ENCODE measurements at places on chromosomes 6 and 20. TPM values are rescaled to one million over a fixed set of nuclear protein-coding genes. Genes with fewer than 3 reads are reported as not detected.
A peak's percentile ranks its signal among the peaks of the same experiment; 100 is the strongest.

- DNase-seq = no peak
Measured at GRCh38 chr20:50223039-50224005, 32.7 kb downstream of the CEBPB start.

- DNase-seq = no peak
Measured at GRCh38 chr20:57321142-57321541, 8.5 kb upstream of the SPO11 start.

DNA sequence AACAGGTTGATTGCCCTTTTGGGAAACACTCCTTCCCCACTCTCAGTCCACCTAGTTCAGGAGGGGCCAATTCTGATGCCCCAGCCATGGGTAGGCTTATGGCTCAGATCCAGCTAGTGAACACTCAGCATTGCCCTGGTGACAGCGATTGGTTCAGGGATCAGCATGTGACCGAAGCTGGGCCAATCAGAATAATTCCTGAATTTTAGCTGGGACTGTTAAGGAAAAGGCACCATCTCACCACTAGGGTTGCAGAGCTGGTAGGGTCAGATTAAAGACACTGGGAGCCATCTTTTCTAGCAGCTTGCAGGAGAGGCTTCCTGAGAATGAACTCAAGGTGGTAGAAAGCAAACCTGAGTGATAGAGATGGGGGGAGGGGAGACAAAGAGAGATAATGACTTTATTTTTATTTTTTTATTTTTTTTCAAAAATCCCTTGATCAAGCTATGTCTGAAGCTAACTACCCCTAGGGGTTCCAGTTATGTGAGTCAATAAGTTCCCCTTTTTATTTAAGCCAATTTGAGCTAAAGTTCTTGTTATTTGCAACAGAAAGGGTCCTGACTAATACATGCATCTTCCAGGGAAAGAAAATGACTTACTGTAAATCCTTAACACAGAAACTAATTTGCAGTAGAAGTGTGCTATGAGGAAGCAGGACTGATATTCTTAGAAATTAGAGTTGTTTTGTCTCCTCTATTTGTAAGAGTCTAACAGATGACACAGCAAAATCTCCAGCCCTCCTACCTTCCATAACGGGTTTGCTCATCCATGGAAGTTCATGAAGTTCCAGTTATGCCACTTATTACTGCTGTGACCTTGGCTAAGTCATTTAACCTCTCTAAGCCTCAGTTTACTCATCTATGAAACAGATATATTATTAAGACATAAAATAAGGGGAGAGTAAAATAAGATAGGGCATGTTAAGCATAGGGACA lies 44.7 kb downstream of the EYA2 start:
- DNase-seq = no peak

- DNase-seq = no peak
Measured at GRCh38 chr6:33704215-33705066, 7.1 kb downstream of the UQCC2 start.

SRC gene
- 36.6 TPM for total RNA-seq

GRCh38 chr6:13159300-13159699 lies 169.0 kb downstream of the TBC1D7 start:
- DNase-seq = peak; percentile 43

DNA sequence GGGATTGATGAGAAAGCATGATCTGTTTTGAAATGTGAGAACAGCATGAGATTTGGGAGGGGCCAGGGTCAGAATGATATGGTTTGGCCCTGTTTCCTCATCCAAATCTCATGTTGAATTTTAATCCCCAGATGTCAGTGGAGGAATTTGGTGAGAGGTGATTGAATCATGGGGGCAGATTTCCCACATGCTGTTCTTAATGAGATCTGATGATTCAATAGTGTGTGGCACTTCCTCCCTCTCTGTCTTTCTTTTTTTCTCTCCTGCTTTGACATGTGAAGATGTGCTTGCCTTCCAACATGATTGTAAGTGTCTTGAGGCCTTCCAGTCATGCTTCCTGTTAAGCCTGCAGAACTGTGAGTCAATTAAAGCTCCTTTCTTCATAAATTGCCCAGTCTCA lies 1060.3 kb upstream of the CITED2 start:
- no peak for DNase-seq

DNA sequence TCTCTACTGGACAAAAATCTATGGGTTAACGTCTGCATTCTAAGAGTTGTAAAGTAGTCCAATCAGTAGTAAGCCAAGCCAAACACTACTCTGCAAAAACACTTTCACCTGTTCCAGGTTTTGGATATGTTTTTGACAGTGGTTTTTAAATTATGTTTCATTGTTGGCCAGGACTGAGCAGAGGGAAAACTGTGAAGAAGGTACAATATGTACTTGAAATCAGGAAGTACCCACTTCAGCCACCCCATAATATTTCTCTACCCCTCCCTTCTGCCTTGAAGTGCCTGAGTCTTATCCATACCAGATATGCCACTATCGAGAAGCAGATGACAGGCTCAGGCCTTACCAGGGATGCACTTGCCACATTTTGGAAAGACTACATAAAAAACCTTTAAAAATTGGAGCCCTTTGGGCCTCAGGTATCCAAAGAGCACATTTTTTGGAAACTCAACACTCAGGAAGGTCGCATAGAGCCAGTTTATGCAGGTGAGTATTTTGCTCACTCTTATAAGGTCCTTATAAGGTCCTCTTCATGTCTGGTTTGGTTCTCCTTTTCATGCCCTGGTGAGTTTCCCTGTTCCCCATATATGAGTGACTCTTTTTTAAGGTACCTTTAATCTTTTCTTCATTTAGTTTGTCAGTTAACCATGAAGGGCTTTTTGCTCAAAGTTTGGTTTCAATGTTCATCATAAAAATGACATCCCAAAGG lies 859.3 kb upstream of the FLRT3 start:
- DNase-seq = no peak

DNA sequence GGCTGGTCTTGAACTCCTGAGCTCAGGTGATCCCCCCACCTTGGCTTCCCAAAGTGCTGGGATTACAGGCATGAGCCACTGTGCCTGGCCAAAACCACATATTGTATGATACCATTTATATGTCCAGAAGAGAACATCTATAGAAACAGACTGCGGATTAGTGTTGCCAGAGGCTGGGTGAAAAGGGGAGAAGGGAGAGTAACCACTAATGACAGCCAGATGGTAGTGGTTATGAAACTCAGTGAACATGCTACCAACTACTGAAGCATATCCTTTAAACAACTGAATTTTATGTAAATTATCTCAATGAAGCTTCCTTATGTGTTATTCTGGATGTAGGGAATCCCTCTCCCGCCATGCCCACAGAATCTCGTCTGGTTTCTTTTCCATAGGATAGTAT lies 15.7 kb downstream of the SLC23A2 start:
- DNase-seq = no peak

PGBD1 gene
- 5.7 TPM for total RNA-seq

DNA sequence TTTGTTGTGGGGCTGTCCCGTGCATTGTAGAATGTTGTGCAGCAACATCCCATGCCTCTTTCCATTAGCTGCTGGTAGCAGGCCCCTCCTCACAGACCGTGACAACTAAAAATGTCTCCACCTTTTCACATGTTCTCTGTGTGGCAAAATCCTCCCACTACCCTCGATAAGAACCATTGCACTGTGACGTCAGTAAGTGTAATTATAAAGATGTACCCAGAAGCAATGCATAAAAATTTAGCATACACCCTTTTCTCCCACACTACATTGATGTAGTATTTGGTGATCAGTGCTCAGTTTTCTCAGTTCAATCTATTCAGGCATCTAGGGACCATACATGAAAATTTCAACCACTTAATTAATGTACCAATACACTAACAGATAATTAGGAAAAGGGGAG lies 389.9 kb downstream of the DOK5 start:
- no peak for DNase-seq

DNA sequence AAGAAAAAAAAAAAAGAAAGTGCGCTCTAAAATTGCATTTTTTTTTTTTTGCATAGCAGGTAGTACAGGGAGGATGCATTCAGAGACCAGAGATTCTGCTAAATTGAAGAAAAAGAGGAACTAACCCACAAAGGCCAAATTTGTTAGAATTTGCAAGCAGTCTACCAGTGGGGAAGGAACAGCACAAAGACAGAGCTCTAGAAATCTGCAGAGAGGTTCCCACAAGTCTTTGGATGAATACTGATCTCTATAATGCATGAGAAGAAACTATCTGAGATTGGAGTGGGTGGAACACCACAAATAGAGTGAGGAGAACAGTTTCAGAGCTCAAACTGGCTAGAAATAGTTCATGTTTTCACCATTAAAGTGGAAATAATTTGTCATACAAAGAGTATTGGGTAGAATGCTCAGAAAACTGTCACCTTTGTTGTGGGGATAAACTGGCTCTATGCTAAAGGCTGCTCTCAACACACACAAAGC lies 79.6 kb upstream of the AHI1 start:
- no peak for DNase-seq

DNA sequence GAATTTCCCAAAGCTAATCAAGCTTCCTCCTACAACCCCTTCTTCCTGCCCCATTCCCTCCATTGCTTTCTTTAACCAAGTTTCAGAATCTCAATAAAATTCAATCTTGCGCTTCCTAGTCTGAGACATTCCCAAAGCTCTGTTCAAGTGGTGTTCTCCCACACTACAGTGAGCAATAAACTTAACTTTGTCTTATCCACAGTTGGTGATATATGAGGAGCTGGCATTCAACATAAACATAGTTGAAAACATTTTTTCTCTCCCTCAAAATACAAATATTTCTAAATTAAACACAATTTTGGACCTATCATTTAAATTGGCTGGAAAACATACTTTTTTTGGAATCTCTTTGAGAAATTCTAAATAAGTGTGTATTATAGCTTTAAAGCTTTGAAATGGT lies 129.7 kb upstream of the HMGCLL1 start:
- no peak for DNase-seq

DNA sequence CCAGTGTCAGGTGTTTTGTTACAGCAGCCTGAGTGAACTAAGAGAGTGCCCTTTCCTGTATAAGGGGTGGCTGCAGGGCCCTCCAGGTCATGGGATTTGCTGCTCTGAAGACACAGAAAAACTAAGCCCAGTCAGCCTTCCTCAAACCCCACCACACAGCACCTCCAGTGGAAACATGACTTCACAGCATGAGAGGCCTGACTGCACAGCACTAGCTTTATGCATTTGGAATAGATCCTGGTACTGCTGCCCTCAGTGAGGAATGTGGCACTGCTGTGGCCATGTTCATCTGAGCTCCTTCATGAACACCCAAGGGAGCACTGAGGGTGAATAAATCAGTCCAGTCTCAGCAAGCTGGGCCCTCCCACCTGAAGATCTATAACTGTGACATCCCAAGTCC lies 296.1 kb upstream of the FOXQ1 start:
- peak; percentile 38 for DNase-seq

GRCh38 chr20:37933786-37934633 lies 31.1 kb downstream of the VSTM2L start:
- no peak for DNase-seq

ROS1 gene
- total RNA-seq = 2.7 TPM

- DNase-seq = peak; percentile 73
Measured at GRCh38 chr20:50508171-50508755, 1.9 kb upstream of the PTPN1 start.

DNA sequence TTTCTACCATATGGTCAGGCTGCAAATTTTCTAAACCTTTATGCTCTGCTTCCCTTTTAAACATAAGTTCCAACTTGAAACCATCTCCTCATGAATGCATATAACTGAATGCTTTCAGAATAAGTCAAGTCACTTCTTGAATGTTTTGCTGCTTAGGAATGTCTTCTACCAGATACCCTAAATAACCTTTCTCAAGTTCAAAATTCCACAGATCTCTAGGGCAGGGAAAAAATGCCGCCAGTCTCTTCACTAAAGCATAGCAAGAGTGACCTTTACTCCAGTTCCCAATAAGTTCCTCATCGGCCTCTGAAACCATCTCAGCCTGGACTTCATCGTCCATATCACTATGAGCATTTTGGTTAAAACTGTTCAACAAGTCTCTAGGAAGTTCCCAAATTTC lies 1011.2 kb upstream of the CITED2 start:
- no peak for DNase-seq

DNA sequence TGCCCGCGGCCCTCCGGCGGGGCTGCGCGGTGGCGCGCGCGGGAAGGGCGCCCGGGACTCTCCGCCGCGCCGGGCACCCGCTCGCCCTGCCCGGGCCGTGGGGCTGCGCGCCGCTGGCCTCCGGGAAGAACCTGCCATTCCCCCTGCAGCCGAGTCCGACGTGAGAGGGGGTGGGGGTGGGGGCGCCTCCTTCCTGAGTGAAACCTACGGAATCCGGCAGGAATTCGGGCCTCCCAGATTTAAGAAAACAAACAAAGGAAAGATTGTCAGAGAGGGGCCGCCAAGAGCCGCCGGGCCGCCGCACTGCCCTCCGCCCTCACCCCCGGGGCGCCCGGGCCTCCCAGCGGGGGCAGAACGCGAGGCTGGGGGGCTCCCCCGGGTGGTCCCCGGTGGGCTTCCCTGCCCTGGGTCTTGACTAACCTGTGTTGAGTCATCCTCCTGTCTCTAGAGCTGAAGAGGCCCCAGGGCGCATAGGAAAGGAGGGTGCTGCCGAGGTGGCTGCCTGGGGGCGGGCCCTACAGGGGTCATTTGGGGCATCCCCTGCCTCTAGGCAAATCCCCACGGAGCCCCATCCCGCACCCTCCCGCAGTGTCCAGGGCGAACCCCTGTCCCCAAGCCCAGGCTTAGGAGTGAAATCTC lies 42.2 kb upstream of the FOXP4 start:
- DNase-seq = no peak

DNA sequence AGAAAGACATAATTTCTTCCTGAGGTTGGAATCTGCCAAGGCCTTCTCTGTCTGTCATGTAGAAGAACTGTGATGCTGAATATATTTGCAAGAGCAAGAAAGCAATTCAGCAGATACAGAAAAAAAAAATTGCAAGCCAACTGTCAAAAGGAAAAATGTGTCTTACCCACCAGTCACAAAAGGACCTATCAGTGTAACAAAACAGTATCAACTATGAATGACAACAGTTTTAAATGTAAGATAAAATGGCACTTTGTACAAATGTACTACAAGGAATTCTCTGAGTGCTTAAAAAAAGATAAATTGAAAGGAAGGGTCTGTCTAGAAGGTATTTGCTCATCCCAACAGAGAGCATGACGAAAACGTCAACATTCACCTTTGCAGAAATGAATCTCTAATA lies 185.3 kb upstream of the TFAP2D start:
- no peak for DNase-seq

OPN5 gene
- total RNA-seq = under 0.01 TPM

DNA sequence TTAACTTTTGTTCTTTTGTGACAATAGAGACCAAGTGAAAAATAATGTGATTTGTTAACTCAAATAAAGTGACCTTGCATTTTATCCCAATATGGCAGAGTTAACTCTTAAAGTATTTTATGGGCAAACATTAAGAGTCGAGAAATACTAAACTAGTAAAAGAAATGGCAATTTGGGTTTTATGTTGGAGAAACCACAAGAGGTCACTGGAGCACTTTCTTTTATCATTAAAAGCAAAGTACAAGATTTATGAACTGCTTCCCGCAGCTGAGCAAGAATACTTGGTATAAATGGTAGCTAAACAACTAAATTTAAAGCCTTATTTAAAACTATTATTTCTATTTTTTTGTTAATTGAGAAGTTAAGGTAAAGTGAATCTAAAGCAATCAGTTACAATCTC lies 33.5 kb upstream of the MCM9 start:
- peak; percentile 36 for DNase-seq

HMGCLL1 gene
- 0.69 TPM for total RNA-seq

- peak; percentile 80 for DNase-seq
Measured at GRCh38 chr6:89146718-89147700, 1.2 kb downstream of the PM20D2 start.

GRCh38 chr6:15476631-15477380 lies 186.0 kb downstream of the DTNBP1 start:
- DNase-seq = no peak

Data from renal cortical epithelial cell (primary cell).